Endothelial cell of umbilical vein (primary cell): ENCODE measurements at places on chromosomes 2 and 18. TPM values are rescaled to one million over a fixed set of nuclear protein-coding genes. Genes with fewer than 3 reads are reported as not detected.

The BOLL gene
- not detected in 2 replicates for total RNA-seq

DNA sequence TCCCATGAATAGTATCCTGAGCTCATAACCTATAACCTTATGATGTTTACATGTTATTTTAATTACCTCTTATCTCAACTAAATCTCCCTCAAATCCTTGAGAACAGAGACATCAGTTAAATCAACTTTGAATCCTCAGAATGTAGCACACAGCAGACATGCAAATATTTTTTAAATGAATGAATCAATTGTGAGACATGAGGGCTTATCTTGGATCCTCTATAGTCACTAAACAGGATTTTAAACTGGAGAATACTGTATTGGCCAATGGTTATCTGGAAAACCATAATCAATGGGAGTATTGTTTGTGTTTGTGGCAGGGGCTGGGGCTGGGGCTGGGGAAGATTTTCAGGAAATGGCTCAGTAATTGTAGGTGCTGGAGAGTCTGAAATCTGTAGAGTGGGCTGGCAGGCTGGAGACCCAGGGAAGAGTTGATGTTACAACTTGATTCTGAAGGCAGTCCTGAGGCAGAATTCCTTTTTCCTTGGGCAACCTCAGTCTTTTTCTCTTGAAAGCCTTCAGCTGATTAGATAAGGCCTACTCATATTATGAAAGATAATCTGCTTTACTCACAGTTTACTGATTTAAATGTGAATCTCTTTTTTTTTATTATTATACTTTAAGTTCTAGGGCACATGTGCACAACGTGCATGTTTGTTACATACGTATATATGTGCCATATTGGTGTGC, 106.3 kb downstream of the NCOA1 start:
- no peaks in the 10 kb centered on the region for H3K4me1 ChIP-seq
- no peak overlapping the region for H3K4me3 ChIP-seq
- no peaks in the 10 kb centered on the region for H3K27me3 ChIP-seq
- no peak for DNase-seq

DNA sequence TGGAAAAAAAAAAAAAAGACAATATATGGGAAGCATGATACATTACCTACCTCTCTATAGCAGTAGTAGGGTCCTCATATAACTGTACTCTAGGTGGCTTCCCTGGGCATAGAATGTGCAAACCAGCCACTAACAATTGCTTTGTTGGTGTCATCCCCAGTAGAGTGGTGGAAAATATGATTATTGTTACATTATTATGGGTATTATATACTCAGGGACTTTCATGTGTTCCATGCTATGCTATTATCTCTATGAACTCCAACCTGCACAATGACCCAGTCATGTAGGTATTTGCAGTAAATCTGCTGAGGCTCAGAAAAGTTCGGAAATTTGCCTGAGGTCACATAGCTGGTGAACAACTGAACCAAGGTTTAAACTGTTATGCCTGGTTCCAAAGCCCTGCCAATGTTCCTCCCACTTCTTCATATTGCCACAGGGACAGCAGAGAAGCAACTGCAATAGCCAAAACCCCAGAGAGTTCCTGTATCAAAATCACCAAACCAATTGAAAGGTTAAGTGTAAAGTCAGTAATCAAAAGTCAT, 52.6 kb upstream of the MAP4K4 start:
- no peaks in the 10 kb centered on the region for H3K4me1 ChIP-seq
- H3K27ac ChIP-seq = no peak overlapping the region
- H3K36me3 ChIP-seq = no peaks in the 10 kb centered on the region
- no peak overlapping the region for H3K4me3 ChIP-seq

The TANC1 gene
- total RNA-seq = 86.3 and 99.4 TPM in 2 replicates

- H3K27me3 ChIP-seq = no peaks in the 10 kb centered on the region
- no peak for DNase-seq
- no peak overlapping the region for H3K4me3 ChIP-seq
- H3K4me1 ChIP-seq = no peaks in the 10 kb centered on the region
- H3K27ac ChIP-seq = no peak overlapping the region
- H3K36me3 ChIP-seq = no peaks in the 10 kb centered on the region
Observed at GRCh38 chr2:212195626-212196025, 343.0 kb downstream of the ERBB4 start.

The VWC2L gene
- total RNA-seq = not detected in 2 replicates

- H3K4me1 ChIP-seq = no peaks in the 10 kb centered on the region
- no peak for DNase-seq
- H3K4me3 ChIP-seq = no peak overlapping the region
- H3K27me3 ChIP-seq = no peaks in the 10 kb centered on the region
- no peaks in the 10 kb centered on the region for H3K36me3 ChIP-seq
Observed at GRCh38 chr2:16262526-16263178, 322.3 kb downstream of the MYCN start.
